ENCODE measurements at places on chromosomes 16 and 17. TPM values are rescaled to one million over a fixed set of nuclear protein-coding genes. Genes with fewer than 3 reads are reported as not detected.

BTBD17 gene
- not detected for total RNA-seq

HASPIN gene
- total RNA-seq = 0.52 TPM

TNRC6A gene
- total RNA-seq = 61.5 TPM

SPATA22 gene
- total RNA-seq = not detected

KRT17 gene
- 0.42 TPM for total RNA-seq

MTSS2 gene
- 3.5 TPM for total RNA-seq

DNAAF8 gene
- total RNA-seq = not detected

PRAC2 gene
- not detected for total RNA-seq

TNFSF12 gene
- 14.4 TPM for total RNA-seq

XYLT1 gene
- 19.4 TPM for total RNA-seq

SLC26A11 gene
- total RNA-seq = 21.9 TPM

REXO5 gene
- 0.94 TPM for total RNA-seq

RNF135 gene
- 14.1 TPM for total RNA-seq

MT4 gene
- total RNA-seq = not detected

CD19 gene
- 6.6 TPM for total RNA-seq

KCNJ12 gene
- total RNA-seq = 0.10 TPM

MRPL28 gene
- total RNA-seq = 19.9 TPM

RIPOR1 gene
- 42.6 TPM for total RNA-seq

Measured in mononuclear cell (primary cell).